ENCODE measurements at places on chromosomes 5 and 9.
A peak's percentile ranks its signal among the peaks of the same experiment; 100 is the strongest.

DNA sequence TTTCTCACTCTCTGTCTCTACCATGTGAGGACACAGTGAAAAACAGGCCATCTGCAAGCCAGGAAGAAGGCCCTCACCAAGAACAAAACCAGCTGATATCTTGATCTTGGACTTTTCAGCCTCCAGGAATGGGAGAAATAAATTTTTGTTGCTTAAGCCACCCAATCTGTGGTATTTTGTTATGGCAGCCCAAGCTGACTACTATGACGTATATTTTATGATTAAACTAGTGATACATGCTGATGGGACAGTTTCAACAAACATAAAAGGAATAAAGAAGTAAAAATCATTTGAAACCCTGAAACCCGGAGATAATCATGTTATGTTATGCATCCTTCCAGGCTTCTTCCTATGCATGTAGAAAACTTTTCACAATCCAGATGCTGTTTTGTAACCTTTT is 71.5 kb upstream of the ERBIN start:
- no peak for DNase-seq

DNA sequence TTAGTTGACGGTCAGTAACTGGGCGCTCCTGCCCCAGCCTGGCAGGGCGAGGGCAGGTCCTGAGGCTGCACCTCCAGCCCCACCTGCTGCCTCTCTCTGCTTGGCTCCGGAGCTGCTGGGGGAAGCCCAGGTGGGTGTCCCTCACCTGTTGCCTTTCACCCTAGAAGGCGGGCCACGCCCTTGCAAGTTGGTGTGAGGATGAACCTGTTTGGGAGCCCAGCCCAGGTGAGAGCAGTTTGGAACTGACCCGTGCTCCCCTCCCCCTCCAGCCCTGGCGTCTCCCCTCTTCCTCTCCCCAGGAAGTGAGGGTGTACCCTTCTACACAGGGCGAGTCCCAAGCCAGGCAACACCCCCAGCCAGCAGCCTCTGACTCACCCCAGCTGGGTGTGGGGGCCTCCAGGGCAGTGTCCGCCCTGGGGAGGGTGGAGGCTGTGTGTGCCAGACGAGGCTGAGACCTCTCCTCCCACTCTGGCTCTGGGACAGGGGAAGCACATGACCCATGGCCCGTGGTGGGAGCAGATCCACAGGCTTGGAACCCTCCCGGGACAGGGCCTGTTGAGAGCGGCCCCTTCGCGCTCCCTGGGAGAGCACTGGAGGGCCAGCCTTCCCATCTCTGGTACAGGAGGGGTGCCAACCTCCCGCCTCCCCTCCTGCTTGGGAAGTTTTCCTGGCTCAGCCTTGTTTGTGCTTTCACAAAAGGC is 10.4 kb downstream of the LRRC8A start:
- DNase-seq: peak; percentile 45

DNA sequence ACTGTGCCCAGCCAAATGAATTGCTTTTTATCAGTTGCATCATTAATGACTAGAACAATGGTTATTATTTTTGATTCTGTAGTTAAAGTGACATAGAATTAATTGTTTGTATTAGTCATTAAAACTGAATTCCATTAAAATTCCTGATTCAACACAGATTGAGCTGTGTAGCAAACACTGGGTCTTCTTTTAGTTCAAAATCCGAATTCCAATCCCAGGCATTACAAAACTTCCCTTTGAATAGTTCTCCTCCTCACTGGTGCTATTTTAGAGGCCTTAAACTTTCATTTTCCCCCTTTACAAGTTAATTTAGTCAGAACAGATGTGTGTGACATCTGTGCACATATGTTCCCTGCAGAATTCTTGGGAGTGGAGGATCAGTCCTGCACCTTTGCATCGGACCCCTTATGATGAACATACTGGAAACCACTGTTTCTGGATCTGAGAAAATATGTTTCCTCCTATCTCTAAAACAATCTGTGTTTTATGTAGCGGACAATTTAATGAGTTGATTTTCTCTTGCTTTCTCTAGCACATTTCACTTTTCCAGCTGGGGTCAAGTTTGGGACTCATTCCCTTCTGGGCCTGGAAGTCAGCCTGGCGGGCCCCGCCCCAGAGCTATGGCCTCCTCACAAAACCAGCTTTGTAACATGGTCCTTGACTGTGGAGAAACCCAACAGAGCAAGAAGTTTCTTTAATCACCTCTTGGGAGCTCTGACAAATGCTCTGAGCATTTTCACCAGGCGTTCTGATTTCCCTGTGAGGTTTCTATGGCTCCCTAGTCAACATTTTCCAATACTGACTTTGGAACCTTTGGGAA is 87.9 kb upstream of the MAMDC2 start:
- DNase-seq: no peak

DNA sequence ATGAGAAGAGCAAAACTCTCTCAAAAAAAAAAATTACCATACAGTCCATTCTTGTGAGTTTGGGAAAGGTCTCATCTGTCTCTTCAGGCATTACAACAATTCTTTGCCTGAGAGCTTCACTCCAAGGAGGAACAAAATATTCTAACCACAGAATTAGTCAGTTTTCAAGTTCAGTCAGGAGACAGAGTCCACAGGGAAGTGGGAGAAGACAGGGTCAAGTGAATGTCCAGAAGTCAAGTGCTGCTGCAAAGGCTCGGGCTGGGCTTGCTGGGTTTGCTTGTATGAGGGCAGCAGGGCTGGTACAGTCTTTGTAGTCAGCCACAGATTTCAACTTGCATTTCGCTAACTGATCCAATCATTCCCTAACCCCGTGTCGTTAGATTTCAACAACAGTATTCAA is 17.6 kb upstream of the HEXB start:
- DNase-seq: no peak

GRCh38 chr5:191036-191948 is at the start of gene LRRC14B:
Gene LRRC14B, plus strand, starts transcription at chr5:191495. Its CDS starts 44 bp downstream, at chr5:191539.
- no peak for DNase-seq

GRCh38 chr9:32704343-32704742 is 68.9 kb upstream of the TAF1L start:
- no peak for DNase-seq

GRCh38 chr5:169248550-169248949 is 52.4 kb downstream of the SLIT3 start:
- no peak for DNase-seq

GRCh38 chr5:26569929-26570258 is 468.5 kb downstream of the CDH9 start:
- DNase-seq: no peak

- DNase-seq: no peak
These were observed 42.3 kb upstream of the MUSK start for GRCh38 chr9:110626101-110626829.

GRCh38 chr5:36444582-36445418 is 143.1 kb upstream of the RANBP3L start:
- DNase-seq: no peak

DNA sequence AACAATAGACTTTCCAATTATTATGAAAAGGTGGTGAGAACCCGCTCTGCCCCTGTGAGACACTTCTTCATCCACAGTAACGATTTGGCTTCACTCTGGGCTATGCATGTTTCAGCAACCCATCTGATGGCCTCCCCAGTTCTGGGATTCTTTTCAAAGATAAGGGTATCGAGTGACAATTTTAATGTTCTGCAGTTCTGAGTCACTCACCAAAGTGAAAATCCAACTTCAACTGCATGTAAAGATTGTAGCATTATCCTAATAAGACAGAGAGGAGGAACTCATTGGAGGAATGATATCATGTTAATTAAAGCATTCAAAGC is 1078.3 kb upstream of the SEMA6A start:
- no peak for DNase-seq

Data from activated CD8-positive, alpha-beta memory T cell treated with anti-CD3 and anti-CD28 coated beads, Interleukin-2, amount 50 U/mL, for 4 hours (primary cell).